Putamen (tissue), 1 donor: ENCODE measurements at places on chromosomes 7 and 10.

GRCh38 chr7:97512441-97513207, 219.3 kb upstream of the TAC1 start:
- no peak for DNase-seq

DNA sequence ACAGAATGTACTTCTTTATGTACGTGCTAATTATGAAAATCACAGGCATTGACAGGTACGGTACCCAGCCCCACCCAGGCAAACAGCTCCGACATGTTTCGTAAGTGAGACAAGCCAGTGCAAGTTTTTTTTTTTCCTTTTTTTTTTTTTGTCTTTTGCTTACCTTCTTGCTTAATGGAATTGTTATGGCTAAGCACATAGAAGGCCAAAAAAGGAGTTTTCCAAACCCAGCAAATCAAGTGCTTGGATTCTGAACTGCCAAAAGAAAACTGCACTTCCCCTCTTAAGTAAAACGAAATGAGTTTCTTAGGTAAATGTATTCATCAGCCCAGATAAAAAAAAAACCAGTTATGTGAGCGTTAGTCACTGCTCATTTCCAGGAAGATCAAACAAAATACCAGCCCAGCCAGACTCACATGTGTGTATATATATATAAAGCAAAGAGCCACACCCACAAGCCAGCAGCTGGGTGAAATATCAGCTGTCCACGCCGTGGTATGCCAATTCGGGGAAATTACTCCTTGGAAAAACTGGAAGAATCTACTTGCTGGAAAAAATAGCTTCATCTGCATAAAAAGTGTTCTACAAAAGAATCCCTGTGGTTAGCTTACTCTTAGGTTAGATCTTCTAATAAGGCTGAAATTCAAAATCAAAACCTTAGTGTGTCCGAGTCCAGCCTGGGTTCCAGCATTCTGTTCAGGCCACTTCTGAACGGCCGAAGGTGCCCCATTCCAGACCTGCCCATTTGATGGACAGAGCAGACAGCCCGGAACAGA, 8.0 kb downstream of the KLF6 start:
- DNase-seq, result no peak

GRCh38 chr10:110629680-110630191, 14.4 kb upstream of the RBM20 start:
- DNase-seq, result no peak

GRCh38 chr7:122616951-122617350, 82.0 kb downstream of the RNF133 start:
- DNase-seq, result no peak

- DNase-seq, result no peak
Measured at GRCh38 chr7:124429923-124430322, 335.7 kb downstream of the GPR37 start.

DNA sequence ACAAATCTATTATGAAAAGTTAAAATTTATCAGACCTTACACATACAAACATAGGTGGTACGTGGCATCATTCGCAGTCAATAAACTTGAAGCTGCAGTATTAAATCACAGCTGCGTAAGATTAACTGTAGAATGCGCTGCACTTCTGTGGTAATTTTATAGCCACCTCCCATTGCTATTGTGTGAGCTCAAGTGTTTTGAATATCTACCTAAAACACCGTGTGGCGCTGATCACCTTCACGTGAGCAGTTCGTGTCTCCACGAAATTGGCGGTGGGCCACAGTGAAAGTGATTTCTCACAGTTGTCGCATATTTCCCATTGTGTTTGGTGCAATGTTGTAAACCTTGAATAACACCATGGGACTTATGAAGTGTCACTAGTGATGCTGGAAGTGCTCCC, 102.8 kb downstream of the PLPP4 start:
- DNase-seq, result no peak

DNA sequence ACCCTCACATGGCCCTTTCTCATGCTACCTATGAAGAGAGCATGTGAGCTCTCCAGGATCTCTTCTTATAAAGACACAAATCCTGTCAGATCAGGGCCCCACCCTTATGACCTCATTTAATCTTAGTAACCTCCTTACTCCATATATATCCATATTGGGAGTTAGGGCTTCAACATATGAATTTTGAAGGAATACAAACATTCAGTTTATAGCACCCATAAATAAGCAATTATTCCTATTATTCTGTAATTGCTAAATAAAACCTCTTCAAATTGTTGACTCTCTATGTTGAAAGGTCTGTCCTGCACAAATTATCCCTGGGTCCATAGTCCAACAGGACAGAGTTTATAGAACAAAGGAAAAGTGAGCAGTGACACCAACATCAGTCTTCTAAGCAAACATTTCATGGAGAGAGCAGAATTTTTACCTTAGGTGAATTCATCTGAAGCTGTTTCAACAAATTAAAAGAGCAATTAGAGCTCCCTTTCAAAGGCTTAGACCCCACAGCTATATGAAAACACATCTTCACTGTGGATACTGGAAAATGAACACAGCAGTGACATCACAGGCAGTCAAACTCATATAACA, 12.2 kb downstream of the DOCK4 start:
- no peak for DNase-seq

GRCh38 chr7:40298421-40298820, 163.6 kb downstream of the SUGCT start:
- no peak for DNase-seq

DNA sequence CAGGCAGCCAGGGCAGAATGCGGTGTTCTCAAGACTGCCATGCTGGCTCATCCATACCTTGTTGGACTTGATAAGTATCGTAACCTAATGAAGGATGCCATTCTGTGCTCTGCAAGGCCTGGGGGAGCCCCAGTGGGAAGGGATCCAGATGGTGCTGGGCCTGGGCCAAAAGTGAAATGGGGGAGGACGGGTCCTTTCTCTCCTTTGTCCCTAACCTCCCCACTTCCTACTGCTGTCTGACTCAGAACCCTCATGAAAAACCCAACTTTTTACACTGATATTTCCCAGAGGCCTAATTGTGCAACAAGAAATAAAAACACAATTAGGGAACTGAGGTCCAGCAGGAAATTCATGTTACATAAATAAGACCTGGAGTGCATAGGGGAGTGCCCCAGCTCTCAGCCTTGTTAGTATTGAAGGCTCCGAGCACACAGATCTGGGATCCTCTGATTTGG, 193.7 kb upstream of the SVIL start:
- no peak for DNase-seq

DNA sequence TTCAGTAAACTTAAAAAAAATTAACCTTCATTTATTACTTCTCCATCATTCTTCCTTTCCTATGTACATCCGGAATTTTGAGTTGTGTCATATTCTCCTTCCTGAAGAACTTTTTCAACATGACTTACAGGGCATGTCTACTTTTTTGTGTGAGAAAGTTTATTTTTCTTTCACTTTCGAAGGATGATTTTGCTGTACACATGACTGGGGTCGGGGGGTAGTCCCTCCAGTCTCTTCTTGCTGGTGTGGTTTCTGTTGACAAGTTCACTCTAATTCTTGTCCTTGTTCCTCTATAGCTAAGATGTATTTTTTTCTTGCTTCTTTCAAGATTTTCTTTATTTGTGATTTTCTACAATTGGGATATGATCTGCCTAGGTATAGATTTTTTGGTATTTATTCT, 55.8 kb downstream of the INPP5A start:
- no peak for DNase-seq

DNA sequence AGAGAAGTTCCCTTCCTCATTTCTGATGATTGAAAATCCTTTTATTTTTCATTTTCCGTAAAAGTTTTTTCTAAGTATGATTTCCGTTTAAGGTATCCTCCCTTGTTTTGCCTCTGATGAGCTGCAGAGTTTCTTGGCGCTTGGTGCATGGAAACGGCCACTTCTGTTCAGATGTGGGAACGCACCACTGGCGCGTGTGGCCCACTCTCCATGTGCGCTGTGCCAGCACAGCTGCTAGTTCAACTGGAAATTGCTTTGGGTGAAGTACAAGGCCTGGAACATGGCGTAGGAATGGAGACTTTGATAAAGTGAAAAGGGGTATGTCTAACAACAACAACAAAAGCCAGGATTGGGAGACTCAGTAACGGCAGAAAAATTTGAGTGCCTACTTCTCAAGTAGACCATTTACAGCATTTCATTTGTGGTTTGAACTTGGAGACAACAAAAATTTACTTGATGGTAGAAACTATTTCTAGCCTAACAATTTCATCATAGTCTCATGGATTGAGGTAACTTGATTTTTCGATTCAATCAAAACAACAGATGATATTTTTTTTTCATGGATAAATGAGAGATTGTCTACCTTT, 364.2 kb downstream of the SUGCT start:
- DNase-seq, result no peak

GRCh38 chr7:96901822-96902445, 103.4 kb upstream of the DLX6 start:
- DNase-seq, result no peak

- no peak for DNase-seq
Measured at GRCh38 chr7:155545348-155545747, 1.0 kb downstream of the CNPY1 start.

- peak; percentile 34 for DNase-seq
Measured at GRCh38 chr7:47179812-47180515, 401.9 kb downstream of the TNS3 start.

DNA sequence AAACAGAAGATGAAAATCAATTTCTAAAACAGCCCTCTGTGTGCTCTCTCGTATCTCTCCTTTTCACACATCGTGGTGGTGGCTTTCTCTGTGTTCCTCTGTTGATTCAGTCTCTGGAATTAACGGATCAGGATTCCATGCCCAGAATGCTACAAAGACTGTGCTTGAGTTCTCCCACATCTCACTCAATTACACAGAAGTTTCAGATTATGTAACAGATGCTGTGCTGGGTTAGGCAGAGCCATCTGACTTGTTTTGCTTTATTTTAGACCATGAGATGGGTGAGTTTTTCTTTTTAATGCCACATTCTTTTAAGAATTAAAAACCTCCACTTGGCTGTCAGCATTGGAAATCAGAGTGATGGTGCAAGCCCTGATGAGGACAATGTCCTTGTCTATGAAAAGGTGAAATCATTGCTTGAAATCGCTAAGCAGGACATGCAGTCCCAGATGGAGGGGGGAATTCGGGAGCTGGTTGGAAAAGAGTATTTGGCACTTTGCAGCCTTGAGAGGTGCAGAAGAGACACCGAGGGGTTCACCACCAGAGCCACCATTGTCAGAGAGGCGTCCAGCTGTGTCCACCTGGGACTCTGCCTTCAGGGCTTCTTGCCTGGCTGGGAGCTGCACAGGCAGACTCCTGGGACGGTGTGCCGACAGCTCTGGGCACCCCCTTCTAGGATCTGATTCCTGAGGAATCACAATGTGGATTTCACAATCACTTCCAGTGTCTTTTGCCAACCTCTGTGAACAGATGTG, 80.4 kb downstream of the EGFR start:
- DNase-seq, result peak; percentile 74

DNA sequence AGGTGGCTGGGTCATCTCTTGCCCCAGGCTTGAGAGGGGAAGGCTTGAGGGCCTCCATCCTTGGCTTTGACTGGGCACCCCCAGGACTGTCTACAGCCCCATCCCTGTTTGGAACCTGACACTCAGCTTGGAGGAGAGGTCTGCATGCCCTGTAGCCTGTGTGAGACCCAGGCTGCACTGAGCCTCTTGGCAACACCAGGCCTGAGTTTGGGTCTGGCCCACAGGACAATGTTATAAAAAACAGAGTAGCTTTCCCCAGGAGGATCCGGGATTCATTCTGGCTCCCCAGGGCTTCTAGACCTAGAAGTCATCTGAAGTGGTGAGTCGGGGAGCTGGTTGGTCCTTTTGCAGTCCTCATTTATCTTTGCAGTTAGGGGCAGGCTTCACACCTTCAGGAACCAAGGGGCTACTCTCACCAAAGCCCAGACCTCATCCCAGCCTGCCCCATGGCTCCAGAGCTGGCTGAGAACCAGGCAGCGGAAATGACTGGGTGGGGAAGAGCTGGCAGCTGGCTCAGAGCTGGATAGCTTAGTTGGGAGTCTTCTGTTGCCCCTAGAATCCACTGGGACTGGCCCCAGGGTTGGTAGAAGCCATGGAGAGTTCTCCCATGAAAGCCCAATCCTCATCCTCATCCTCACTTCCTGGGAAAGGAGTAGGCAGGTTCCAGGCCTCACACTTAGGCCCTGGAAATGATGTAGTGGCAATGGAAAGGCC, 68.8 kb downstream of the ADCYAP1R1 start:
- DNase-seq, result no peak
